ENCODE measurements at places on chromosomes 13 and 19. TPM values are rescaled to one million over a fixed set of nuclear protein-coding genes. Genes with fewer than 3 reads are reported as not detected.

GRCh38 chr13:19910336-19911072, 47.1 kb upstream of the ZMYM5 start:
- no peaks in the 10 kb centered on the region for H3K36me3 ChIP-seq
- H3K27ac ChIP-seq = no peak overlapping the region
- H3K4me3 ChIP-seq = no peak overlapping the region
- no peak for DNase-seq
- H3K4me1 ChIP-seq = no peaks in the 10 kb centered on the region

DNA sequence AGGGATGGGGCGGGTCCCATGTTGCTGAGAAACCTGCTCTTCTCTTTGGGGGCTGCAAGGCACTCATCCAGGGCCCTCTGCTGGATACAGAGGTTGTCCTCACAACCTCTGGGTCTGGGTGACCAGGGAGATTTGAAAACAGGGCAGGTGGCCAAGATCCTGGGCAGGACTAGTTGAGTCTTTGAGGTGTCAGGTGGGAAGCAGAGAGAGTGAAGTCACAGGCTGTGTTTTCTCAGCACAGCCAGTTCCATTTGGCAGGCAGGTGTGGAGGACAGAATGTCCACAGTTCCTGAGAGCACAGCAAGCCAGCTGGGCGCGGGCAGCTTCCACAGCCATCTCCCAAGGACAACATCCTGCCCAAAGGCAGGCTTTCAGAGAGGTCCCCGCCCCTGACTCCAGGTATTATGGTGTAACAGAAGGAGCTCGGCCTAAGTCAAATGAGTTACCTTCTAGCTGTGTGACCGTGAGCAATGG, 118.8 kb downstream of the NUFIP1 start:
- no peaks in the 10 kb centered on the region for H3K27me3 ChIP-seq
- peak; percentile 96 for DNase-seq
- peak overlapping the region; percentile 88 for H3K27ac ChIP-seq
- no peak overlapping the region for H3K4me3 ChIP-seq
- H3K4me1 ChIP-seq = peaks cover 3% of the 10 kb centered on the region
- no peaks in the 10 kb centered on the region for H3K36me3 ChIP-seq

GRCh38 chr19:54469496-54469934, 3.6 kb downstream of the CDC42EP5 start:
- no peaks in the 10 kb centered on the region for H3K27me3 ChIP-seq
- no peak for DNase-seq
- H3K4me3 ChIP-seq = peak overlapping the region; percentile 69
- peaks cover 7% of the 10 kb centered on the region for H3K4me1 ChIP-seq
- peak overlapping the region; percentile 96 for H3K27ac ChIP-seq
- H3K36me3 ChIP-seq = no peaks in the 10 kb centered on the region

Gene SULT2B1
- total RNA-seq = 14.6 TPM

Gene MYO16
- 0.85 TPM for total RNA-seq

Gene OR4F17
- total RNA-seq = not detected

Gene SCN1B
- total RNA-seq = 9.7 TPM
